ENCODE measurements at places on chromosomes 11 and 22. TPM values are rescaled to one million over a fixed set of nuclear protein-coding genes. Genes with fewer than 3 reads are reported as not detected.

OR4X2 gene
- not detected for total RNA-seq

MORC2 gene
- 25.4 TPM for total RNA-seq

P2RY6 gene
- 0.15 TPM for total RNA-seq

TREH gene
- total RNA-seq = 0.15 TPM

- DNase-seq = peak; percentile 63
Observed at GRCh38 chr11:32312865-32313403, 122.4 kb downstream of the WT1 start.

GRCh38 chr11:34548278-34548677 lies 34.7 kb upstream of the ELF5 start:
- no peak for DNase-seq

DNA sequence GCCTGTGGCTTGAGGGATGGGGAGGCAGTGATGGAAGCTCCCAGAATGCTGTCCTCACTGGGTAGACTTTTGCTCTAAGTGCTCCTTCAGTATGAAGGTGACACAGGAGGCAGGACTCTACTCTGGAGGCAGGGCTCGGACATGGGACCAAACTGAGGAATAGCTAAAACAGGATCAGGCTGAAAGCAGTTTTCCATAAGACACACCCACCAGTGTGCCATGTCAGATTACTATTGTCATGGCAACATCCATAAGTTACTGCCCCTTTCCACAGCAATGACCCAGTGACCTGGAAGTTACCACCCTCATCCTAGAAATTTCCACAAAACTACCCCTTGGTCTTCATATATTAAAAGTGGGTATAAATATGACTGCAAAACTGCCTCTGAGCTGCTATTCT lies 43.6 kb upstream of the GALNT18 start:
- no peak for DNase-seq

DNA sequence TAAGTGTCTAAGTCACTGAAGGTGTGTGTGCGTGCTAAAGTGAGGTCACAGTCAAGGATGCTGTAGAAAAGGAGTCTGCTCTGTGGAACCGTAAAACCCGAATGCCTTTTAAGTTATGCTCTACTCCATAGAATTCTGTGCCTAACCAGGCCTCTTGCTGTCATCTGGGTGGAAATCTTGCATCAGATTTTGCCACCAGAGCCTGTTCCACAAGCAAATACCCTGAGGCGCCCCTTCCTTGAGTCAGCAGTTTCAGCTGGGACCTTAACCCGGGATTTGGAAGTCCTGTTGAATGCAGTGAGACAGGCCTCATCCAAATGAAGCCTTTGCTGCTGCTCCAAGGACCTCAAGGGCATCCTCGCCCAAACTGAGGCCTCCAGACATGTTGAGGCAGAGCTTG lies 109.8 kb downstream of the WNT11 start:
- DNase-seq = no peak

DNA sequence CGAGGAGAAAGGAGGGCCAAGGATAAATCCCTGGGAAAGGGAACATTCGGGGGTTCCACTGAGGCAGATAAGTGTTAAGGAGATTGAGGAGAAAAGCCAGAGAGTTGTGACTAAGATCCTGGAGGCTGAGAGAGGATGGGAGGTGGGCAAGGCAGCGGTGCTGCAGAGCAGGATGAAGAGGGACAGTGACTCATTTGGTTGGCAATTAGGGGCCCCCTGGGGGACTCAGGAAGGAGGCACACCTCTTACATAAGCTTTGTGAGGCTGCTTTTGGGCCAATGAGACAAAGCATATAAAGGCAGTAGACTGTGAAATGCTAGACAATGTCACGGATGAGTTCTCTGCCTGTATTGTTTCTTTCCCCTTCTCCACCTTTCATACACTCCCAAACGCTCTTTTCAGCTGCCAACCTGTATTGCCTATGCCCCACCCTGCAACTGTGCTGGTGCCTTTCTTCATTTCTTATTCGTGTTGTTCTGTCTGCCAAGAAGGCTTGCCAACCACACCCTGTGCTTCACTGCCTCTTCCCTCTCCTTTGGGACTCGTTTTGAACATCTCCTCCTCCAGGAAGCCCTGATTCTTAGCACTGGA lies 246.8 kb upstream of the KIRREL3 start:
- no peak for DNase-seq

Data from HCT116 (cell line).